ENCODE measurements at places on chromosomes 3 and 15. TPM values are rescaled to one million over a fixed set of nuclear protein-coding genes. Genes with fewer than 3 reads are reported as not detected.

DNA sequence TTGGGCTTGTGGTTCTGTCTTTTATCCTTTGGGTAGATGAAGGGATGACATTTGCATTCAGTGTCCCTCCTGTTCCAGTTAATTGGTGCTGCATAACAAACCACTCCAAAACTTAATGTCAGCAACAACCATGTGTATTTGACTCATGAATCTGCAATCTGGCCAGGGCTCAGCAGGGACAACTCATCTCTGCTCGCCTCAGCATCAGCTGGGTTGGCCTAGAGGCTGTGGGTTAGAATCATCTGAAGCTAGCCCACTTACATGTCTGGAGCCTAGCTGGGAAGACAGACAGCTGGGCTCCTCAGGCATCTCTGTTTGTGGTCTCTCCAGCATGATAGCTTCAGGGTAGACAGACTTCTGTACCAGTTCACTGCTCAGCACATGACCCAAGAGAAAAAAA lies 92.0 kb downstream of the TMEM108 start:
- DNase-seq: peak; percentile 41
- H3K4me1 ChIP-seq: no peaks in the 10 kb centered on the region
- H3K27me3 ChIP-seq: no peaks in the 10 kb centered on the region

DNA sequence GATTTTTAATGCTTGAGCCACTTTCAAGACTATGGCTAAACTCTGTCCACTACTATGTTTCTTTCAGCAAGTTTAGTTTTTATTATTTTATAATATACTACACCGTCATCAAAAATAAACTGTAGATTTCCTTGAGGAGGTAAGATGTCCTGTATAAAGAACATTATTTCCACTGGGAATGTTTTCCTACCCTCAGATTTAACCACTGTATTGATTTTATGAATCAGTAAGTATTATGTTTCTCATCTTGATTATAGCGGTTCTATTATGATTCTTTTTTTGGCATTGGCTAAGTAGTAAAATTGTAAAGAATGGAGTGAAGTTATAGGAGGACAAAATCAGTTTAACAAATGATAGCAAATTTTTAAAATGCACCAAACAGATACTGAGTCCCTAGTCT lies 44.4 kb downstream of the ADAM10 start:
- DNase-seq: no peak
- no peaks in the 10 kb centered on the region for H3K27me3 ChIP-seq
- H3K36me3 ChIP-seq: no peaks in the 10 kb centered on the region
- no peak overlapping the region for H3K4me3 ChIP-seq
- no peak overlapping the region for H3K27ac ChIP-seq

- no peaks in the 10 kb centered on the region for H3K36me3 ChIP-seq
- no peak overlapping the region for H3K4me3 ChIP-seq
- no peak for DNase-seq
- no peak overlapping the region for H3K27ac ChIP-seq
- peaks cover 12% of the 10 kb centered on the region for H3K4me1 ChIP-seq
- H3K27me3 ChIP-seq: no peaks in the 10 kb centered on the region
These were observed 31.9 kb upstream of the ATP13A3 start for GRCh38 chr3:194518652-194519051.

- no peak for DNase-seq
- no peaks in the 10 kb centered on the region for H3K27me3 ChIP-seq
- H3K27ac ChIP-seq: no peak overlapping the region
- H3K4me3 ChIP-seq: no peak overlapping the region
- H3K36me3 ChIP-seq: no peaks in the 10 kb centered on the region
These were observed 99.8 kb downstream of the DHX30 start for GRCh38 chr3:47902746-47903145.

DNA sequence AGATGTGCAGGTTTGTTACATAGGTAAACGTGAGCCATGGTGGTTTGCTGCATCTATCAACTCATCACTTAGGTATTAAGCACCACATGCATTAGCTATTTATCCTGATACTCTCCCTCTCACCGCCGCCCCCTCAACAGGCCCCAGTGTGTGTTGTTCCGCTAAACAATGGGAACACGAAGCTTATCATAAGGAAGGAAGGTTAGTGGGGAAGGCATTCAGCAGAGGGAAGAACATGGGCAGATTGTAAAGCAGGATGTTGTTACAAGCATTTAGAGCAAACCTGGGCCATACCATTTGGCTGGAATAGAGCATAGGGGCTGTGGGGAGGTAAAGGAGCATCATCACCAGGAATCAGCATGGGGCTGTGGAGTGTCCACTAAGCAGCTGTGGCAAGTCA lies 111.8 kb downstream of the SSR3 start:
- DNase-seq: no peak
- no peak overlapping the region for H3K27ac ChIP-seq
- H3K4me3 ChIP-seq: no peak overlapping the region
- no peaks in the 10 kb centered on the region for H3K27me3 ChIP-seq

DNA sequence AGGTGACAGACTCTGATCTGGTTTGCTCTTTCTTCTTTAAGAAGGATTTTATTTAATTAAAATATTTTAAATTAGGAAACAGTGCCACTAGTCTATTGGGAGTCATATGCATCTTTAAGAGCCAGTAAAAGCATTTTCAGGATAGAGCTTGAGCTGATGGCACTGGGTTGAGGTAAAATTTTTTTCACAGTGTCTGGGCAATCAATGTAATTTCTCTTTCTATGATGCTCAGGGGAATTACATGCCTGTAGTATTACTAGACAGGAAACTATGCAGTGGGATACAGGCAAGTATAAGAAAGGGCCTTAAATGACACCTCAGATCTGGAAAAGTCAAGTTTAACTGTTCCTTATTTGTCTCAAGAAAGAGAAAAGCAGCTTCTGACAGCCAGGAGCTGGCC lies 76.4 kb downstream of the GAP43 start:
- no peak for DNase-seq
- no peaks in the 10 kb centered on the region for H3K27me3 ChIP-seq
- H3K4me1 ChIP-seq: no peaks in the 10 kb centered on the region
- H3K4me3 ChIP-seq: no peak overlapping the region
- H3K27ac ChIP-seq: no peak overlapping the region
- no peaks in the 10 kb centered on the region for H3K36me3 ChIP-seq

DNAH12 gene
- 0.46 TPM for total RNA-seq

DNA sequence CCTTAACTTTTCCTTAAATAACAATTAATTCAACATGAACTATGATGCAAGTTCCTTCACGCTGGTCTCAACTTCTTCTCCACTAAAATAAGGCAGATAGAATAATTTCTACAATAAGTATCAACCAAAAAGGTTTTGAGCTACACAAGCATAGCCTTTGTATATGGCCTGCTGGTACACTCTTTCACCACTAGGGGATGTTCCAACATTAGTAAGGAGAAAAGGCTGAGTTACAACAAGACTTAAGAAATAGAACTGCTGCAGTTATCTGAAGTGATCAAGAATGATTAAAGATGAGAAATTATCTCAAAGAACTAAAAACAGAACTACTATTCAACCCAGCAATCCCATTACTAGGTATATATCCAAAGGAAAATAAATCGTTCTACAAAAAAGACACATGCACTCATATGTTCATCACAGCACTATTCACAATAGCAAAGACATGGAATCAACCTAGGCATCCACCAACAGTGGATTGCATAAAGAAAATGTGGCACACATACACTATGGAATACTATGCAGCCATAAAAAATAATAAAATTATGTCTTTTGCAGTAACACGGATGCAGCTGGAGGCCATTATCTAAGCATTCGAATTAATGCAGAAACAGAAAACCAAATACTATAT lies 14.4 kb downstream of the ATP13A3 start:
- H3K4me1 ChIP-seq: peaks cover 7% of the 10 kb centered on the region
- DNase-seq: no peak
- H3K36me3 ChIP-seq: no peaks in the 10 kb centered on the region
- peak overlapping the region; percentile 1 for H3K27ac ChIP-seq

ITGA11 gene
- total RNA-seq: 9.3 TPM
